ENCODE measurements at places on chromosomes 2 and 18.

GRCh38 chr2:173696274-173696673 lies 268.9 kb downstream of the SP3 start:
- DNase-seq, result no peak

- peak; percentile 94 for DNase-seq
Measured at GRCh38 chr18:48781163-48781987, 169.4 kb downstream of the SMAD7 start.

DNA sequence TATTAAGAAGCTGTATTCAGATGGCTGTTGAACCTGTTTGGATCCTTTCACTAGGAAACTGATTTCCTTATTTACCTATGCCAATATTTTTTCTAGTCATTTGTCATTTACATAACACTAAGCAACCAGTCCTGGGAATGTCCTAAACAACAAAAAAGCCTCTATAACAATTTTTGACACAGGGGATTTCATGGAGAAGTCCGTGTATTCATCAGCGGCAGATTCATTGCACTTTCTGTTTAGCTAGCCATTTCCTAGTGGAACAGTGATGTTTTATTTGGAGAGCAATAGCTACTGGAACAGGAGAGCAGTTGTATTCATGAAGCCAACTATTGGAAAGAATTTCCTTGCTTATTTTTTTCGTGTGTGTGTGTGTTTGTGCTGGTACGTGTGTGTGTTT lies 604.3 kb upstream of the POU3F3 start:
- DNase-seq, result no peak

DNA sequence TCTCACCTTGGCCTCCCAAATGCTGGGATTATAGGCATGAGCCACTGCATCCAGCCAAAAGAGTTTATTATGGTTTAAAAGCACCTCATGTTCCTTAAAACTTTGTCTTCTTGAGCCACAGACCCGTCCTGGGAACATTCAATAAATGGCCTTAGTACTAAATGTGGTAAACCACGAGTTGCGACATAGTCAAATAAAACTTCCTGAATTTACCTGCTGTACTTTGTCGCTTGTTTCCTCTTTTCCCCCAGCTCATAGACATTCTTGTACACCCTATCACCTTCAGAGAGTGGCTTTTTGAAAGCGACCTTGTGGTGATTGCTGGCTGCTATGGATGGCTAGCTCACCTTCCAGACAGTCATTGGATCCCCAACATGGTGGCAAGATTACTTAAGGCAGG lies 310.4 kb downstream of the LRRTM1 start:
- DNase-seq, result no peak

DNA sequence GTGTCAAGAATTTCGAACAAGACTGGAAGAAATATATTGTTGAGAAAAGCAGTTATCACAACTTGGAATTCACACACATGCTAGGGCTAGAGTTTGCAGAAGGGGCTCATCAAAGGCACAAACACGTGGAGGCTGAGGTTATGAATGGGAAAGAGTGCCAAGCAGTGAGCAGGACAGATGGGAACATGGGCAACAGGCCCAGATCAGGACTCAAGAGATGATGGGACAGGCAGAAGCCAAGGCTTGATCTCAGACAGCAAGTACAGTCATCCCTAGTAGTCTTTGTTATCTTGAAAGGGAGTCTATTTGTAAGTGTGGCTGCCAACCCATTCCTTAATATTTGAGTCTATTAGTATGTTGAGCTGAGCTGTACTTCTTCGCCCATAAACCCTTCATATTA lies 22.2 kb upstream of the EPC2 start:
- DNase-seq, result no peak

Measured in Right ventricle myocardium superior (tissue), 1 donor.